Uterus (tissue), 4 donors: ENCODE measurements at places on chromosomes 6 and 20. TPM values are rescaled to one million over a fixed set of nuclear protein-coding genes. Genes with fewer than 3 reads are reported as not detected.

The SYNDIG1 gene
- 2.8 TPM for total RNA-seq

The OR2H1 gene
- total RNA-seq, result not detected

The C6orf163 gene
- 7.0 TPM for total RNA-seq

The SLC17A3 gene
- not detected for total RNA-seq

The HMGCLL1 gene
- 9.5 TPM for total RNA-seq

The AIF1 gene
- 1.5 TPM for total RNA-seq

The DOK5 gene
- not detected for total RNA-seq

The TMEM63B gene
- 7.9 TPM for total RNA-seq

The PTK6 gene
- total RNA-seq, result not detected

The CALHM5 gene
- 1.8 TPM for total RNA-seq

DNA sequence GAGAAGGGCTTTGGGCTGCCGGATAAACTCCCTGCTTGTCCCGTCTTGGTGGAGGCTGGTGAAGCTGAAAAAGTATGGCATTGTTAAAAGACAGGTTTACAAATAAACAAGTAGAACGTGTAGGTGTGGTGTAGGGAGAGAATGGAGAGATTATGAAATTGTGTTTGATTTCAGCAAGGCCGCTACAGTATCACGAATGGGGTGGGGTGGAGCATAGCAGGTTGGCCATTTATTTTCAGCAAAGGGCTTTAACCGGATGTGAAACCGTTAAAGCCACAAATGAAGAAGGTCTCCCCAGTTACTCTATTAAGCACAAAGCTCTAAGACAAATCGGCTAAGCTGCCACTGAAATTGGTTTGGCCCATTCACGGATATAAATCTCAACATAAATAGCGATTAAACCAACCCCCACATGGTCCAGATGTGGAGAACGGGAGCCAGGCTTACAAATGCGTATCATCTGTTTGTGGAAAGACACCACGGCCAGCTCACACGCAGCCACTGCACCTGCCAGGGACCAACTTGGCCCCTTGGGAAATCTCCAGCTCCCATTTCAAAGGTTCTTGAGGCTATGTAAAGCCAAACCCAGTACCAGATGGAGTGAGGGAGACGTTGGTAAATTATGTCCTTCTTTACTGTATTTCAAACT, 94.0 kb downstream of the ZMYND8 start:
- no peak for DNase-seq

- no peak for DNase-seq
These were observed 49.2 kb upstream of the IL17A start for GRCh38 chr6:52136934-52137467.

- DNase-seq, result no peak
These were observed 93.4 kb downstream of the BMP7 start for GRCh38 chr20:57173041-57173440.

DNA sequence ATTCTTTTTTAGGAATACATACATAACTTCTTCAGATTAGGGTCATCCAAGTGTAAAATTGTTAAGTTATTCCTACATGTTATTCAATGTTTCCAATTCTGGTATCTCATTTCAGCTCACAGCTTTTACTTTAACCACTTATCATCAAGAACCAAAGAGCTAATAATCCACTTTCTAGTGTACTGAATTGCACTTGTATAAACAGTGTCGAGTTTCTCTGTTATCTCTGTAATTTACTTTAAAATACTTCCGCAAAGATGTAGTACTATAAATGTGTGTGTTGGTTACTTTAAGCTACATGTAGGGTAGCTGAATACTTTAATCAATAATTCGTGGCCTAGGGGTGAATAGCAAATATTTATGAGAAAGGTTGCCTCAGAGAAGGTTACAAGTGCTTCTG, 8.8 kb upstream of the GJA1 start:
- DNase-seq, result no peak

DNA sequence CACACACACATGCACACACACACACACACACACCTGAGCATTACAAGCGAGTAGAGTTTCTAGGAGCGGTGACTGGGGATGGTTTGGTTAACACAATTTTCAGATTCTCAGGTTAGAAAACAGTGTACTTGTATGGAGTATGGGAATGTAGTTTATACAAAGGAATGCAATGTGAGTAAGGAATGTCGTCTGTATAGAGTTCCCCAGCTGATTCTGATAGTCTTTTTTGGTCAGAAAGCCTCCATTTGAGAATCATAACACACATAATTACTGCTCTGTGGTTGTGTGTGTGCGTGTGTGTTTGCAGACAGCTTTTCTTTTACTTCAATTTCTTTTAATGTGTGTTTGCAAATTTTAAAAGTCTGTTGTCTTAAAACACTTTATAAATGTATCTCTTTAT, 93.2 kb downstream of the MYO6 start:
- no peak for DNase-seq

GRCh38 chr20:4483486-4483885, 238.2 kb upstream of the PRND start:
- no peak for DNase-seq

DNA sequence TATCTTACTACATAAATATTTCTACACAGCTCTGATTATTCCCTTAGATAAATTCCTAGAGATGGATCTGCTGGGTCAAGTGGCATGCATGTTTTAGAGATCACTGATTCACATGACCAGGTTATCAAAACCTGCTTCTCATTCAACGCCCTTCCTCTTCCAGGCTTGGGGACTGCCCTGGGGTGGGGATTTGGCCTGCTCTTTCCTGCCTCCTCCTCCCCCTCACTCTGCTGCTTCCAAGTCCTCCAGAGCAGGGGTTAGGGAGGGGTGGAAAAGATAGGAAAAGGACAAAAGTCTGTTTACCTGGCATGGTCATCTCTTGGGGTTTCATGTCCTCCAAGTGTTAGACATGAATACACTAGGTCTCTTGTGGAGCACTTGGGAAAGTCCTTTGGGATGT, 105.6 kb upstream of the GPR6 start:
- DNase-seq, result no peak

DNA sequence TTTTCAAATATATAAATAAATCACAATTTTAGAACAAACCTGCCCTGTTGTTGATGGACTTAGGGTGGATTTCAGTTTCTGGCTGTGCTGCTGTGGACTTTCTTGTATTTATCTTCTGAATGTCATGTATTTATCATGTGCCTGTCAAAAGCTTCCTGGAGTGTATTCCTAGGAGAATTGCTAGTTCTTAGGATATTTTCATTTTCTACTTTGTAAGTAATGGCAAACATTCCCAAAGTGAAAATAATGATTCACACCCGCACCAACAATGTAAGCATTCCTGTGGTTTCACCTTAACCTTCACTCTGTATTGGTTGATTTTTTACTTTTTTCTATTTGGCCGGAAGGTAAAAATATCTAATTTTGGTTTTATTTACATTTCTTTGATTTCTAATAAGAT, 387.8 kb downstream of the SMOC2 start:
- DNase-seq, result no peak

- no peak for DNase-seq
These were observed 124.0 kb downstream of the ZFAND3 start for GRCh38 chr6:37943436-37944058.

DNA sequence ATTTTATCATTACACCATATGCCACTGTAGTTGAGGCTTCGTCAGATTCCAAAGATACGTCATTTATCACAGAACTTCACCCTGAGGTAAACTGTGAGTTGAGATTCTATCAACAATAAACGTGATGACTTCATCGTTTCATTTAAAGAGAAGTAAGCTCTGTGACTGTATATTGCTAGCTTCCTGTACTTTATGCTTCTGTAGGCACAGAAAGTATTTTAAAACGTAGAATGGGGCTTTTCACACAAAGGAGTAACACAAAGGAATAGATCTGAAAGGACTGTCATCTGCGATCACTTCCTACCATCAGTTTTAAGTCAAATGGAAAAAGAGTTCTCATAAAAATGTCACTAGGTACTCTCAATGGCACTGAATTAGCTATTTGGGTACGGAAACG, 234.4 kb upstream of the MCHR2 start:
- DNase-seq, result no peak

- DNase-seq, result no peak
These were observed 60.7 kb downstream of the BMP7 start for GRCh38 chr20:57205606-57206219.

GRCh38 chr6:80335121-80335531, 228.7 kb downstream of the BCKDHB start:
- no peak for DNase-seq

DNA sequence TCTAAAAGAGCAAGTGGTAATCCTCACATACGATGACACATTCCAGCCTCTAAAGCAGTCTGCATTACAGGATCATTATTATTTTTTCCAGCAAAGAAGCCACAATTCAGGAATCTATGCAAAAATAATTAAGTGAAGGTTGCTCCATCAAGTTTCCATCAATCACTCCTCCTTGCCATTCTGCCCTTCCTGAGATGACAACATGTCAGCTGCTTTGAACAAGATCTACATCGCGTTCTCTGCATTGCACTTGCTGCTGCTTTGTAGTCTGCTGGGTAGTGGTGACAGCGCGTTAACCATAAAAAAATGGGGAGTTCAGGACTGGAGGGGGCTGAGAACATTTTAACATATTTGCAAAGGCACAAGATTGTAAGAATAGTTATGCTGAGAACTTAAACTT, 147.7 kb downstream of the GMPR start:
- DNase-seq, result no peak

DNA sequence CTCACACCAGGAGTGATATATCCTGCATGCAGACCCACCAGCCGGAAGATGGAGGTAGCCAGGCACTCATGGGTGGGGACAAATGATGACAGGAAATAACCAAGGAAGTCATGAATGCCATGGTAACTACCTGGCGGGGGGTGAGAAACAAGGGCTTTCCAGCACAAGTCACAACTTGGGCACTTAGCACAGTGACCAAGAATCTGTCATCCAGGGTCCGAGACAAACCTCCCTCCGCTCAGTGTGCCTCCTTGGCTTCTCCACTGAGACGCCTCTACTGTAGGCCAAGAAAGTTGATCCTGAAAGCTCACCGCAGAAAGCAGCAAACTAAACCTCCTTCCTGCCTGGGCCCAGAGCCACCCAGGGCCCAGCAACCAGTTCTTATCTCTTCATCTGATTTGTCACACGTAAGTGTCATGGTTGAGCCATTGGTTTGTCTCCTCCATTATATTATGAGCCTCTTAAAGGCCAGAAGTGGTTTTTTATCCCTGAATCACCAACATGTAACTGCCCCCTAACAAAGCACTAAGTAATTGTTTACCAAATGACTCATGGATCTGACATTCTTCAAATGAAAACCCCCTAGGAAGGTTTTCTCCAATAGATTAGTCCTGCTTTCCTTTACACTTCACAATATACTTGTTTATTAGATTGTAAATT, 84.3 kb upstream of the TAB2 start:
- DNase-seq, result no peak

GRCh38 chr6:10385524-10386132, 29.2 kb downstream of the TFAP2A start:
- DNase-seq, result no peak

- DNase-seq, result no peak
These were observed 56.3 kb downstream of the ANKS1A start for GRCh38 chr6:34945317-34945716.

- DNase-seq, result no peak
These were observed 918 bp downstream of the YIPF3 start for GRCh38 chr6:43515808-43516207.

DNA sequence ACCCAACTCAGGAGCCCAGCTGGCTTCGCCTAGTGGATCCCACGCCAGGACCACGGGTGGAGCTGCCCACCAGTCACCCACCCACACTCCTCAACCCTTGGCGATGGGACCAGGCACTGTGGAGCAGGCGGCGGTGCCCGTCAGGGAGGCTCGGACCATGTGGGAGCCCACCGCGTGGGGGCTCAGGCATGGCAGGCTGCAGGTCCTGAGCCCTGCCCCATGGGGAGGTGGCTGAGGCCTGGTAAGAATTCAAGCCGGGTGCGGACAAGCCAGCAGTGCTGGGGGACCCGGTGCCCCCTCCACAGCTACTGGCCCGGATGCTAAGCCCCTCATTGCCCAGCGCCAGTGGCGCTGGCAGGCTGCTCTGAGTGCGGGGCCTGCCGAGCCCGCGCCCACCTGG, 123.1 kb upstream of the LGSN start:
- no peak for DNase-seq

DNA sequence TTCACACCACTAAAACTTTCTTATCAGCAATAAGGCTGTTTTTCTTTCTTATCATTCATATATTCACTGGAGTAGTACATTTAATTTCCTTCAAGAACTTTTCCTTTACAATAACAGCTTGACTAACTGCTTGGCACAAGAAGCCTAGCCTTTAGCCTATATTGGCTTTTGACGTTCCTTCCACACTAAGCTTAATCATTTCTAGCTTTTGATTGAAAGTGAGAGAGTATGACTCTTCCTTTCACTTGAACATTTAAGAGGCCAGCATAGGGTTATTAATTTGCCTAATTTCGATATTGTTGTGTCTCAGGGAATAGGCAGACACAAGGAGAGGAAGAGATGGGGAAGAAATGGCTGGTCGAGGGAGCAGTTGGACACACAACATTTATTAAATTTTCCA, 23.6 kb downstream of the THEMIS start:
- DNase-seq, result no peak

GRCh38 chr6:119727504-119728219, 378.1 kb upstream of the MAN1A1 start:
- DNase-seq, result no peak

DNA sequence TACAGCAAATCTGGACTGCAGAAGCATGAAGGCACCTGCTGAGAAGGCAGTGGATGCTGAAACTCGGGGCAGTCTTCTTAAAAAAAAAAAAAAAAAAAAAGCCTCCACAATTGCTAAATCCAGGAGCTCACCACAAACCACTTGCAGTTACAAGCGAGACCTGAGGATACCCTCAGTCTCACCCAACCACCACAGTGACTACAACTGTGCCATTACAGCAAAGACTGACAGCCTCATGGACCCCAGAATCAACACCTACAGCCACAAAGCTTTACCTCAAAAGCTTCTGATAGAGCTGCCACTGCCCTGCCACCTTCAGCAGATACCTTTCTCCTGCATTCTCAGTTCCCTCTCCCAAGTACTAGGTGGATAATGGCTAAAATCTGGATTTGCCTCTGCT, 9.0 kb downstream of the COL21A1 start:
- DNase-seq, result no peak

DNA sequence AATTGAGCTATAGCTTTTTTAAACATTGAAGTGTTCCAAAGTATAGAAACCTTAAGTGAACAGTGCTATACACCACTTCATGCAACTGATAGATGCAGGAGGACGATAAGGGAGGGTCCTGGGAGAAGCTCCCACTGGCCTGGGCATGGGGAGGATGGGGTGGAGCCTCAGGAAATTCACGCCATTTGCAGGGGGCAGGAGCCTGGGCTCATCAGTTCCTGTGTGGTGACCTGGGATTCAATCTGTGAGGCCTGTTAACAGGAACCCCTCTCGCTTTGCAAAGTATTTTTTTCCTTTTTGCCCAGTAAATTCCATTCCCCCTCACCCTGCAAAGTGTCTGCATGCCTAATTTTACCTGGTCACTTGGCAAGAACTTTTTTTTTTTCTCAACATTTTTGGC, 11.0 kb upstream of the ASCC3 start:
- DNase-seq, result no peak
